GOT3 (cell line): ENCODE measurements at places on chromosomes 5 and 9.

DNA sequence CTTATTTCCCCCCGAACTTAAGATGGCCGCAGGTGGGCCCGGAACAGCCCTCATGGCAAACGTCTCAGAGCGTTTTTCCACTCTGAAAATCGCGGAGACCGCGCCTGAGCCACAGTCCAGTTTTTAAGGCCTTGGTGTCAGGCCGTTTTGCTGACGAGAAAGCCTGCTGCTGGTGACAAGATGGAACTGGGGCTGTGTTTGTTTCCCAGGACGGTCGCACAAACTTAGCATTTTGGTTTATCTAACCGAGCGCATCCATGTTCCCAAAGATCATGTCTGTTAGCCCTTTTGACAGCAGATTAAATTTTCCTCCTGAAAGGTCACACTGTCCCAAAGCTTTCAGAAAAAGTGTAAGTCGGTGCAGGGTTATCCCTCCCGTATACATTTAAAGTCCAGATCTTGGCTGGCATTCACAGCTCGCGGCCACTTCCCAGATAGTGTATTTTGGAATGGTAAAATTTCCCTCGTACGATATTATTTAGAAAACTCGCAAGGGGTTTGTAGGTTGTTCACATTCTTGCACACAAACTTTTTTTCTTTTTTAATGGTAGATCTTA, 812 bp downstream of the SREK1 start:
- DNase-seq, result no peak

- no peak for DNase-seq
Measured at GRCh38 chr9:89755821-89756220, 151.0 kb downstream of the GADD45G start.

DNA sequence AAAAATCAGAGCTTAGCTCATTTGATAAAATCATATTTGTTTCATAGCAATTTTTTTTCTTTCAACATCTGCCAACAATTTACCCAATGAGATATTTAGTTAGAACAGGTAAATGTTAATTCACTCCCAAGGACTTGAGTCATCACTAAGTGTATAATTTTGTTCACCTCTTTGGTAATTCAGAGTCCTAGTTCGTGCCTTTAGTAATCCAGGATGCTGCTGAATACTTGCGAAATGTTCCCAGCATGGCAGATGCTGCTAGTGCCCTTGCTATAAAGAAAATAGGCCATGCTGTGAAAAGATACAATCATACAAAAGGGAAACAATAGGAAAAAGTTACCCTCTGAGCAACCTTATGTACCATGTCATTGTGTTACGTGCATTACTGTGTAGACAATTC, 210.5 kb downstream of the CSNK1G3 start:
- no peak for DNase-seq

DNA sequence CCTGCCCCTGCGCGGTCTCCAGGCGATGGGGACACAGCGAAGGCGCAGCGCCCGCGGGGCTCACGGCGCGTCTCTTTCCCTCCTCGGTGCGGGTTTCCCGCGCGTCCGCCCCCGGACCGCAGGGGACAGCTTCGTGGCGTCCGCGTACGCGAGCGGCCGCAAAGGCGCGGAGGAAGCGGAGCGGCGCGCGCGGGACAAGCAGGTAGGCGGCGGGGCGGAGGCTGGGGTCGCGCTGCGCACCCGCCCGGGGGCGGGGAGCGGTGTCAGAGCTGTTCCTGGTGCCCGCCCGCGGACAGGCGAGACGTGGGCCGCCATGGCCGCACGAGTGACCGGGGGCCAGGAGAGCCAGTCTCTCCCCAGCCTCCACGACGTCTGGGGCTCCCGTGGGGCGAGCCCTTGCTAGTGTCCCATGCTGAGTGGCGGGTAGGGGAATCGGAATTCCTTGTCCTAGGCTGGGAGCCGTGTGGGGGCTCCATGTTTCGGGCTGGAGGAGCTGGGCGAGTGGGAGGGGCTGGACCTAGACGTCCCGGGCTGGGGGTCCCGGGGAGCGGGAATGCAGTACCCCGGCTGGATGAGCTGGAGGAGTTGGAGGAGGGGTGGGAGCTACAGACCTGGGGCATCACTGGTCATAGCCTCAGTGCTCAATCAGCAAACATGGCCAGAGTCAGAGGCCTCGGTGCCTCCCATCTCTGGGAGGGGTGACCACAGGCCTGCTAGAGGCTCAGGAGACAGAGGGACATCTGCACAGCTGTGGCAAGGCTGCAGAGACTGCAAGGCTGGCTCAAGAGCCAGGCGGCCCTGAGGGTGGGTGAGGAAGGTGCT, 968 bp downstream of the NKD2 start:
- no peak for DNase-seq

DNA sequence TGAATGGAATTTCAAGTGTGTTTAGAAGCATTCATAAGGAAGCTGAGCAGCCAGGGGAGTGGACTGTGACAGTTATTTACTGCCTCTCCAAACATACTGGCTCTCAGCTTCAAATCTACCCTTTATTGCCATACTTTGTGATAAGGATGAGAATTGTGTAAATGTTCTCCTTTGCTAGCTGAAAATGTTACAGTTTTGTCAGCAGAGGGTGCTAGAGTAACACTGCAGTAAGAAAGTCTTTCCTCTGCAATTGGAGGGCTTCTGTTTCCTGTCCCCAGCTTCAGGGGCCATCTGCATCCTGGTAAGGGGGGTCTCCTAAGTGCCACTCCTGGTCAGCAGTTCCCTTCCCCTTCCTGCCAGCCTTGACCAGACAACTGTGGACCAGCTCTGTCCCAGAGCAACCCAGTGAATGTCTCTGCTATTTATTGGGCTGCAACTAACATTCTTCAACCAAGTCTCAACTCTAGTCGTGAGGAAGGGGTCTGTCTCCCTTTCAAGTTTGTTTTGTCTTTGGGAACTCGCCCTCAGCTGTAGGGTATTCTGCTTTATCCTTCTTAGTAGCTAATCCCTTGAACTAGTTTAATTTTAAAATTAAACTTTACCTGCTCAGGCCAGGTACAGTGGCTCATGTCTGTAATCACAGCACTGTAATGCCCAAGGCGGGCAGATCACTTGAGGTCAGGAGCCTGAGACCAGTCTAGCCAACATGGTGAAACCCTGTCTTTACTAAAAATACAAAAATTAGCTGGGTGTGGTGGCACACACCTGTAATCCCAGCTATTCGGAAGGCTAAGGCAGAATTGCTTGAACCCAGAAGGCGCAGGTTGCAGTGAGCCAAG, 45.3 kb downstream of the RAPGEF6 start:
- DNase-seq, result no peak

DNA sequence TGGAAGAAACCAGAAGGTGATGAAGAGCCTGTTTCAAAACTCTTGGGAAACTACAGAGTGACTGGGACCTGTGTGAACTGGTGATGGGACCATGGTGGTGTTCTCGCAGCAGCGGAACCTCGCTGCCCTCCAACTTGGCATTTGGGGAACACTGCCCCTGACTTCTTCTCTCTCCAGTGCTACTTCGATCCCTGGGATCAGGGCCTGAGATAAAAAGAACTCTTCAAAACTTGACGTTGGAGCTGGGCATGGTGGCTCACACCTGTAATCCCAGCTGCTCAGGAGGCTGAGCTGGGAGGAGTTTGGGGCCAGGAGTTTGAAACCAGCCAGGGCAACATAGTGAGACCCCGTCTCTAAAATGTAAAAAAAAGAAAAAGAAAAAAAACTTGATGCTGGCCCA, 18.1 kb downstream of the PITX1 start:
- no peak for DNase-seq

DNA sequence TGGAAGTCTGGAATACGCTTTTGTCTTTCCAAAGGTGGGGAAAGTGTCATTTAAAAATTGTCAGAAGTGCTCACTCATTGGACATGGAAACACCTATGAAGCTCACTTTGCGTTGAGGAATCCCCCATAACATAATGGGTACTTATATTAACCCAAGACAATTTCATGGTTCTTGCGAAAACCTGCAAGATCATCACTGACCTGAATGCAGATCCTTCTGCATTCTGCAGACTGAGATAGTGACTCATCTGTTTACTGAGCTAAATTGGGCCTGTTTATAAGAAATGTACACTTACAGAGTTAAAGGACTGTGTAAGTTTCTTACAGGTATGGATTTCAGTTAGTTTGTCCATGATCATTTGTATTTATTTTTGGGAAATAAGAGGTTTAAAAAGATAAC, 153.0 kb downstream of the HMHB1 start:
- DNase-seq, result no peak

- DNase-seq, result no peak
Measured at GRCh38 chr5:180085837-180086236, 14.3 kb upstream of the RNF130 start.

DNA sequence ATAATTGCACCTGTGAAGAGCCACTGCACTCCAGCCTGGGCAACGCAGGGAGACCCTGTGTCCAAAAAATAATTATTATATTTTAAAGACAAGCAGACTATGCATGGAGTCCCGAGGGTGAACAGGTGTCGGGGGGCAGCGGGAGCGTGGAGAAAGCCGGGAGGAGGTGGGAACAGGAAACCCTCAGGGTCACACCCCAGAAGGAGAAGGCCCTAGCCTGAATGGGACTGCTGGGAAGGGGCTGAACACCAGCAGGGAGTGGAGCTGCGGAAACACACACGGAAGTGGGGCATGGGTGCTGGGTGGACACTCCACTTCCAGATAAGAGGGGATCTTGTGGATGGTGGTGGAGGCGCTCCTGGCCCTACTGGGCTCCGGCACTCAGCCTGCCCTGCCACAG, 12.8 kb downstream of the SURF6 start:
- no peak for DNase-seq

DNA sequence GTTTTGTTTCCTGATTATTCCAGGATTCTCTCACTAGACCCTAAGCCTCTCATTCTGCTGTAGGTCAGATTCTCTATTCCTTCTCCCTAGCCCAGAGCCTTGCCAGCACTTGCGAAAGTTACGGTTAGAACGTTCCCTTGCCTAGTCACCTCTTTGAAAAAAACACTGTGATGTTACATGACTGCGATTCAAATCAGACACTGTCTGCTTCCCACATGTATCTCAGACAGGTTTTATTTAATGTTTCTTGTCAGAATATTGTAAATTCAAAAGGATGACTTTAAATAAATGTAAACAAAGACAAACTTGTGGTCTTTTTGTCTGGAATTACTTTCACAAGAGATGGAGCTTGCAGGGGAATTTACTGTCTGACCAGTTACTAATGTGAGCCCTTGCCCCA, 116.5 kb upstream of the OTULINL start:
- DNase-seq, result no peak

- DNase-seq, result no peak
Measured at GRCh38 chr9:6833518-6834192, 75.9 kb downstream of the KDM4C start.

DNA sequence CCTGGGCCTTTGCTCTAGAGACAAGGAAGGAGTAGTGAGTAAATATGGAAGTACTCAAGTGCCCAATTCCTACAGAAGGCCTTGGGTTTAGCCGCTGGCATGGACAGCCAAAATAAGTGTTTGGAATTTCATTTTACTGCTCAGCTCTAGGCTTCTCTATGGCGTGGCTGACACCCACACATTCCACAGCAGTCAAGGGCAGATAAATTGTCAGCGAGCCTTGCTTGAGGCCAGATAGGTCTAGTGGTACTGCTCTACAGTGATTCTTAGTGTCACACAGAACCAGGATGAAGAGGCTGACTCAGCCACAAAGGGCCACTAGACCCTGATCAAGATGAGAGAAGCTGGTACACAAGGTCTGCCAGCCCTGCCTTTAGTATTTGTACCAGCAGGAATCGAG, 111.0 kb upstream of the NFIB start:
- no peak for DNase-seq

DNA sequence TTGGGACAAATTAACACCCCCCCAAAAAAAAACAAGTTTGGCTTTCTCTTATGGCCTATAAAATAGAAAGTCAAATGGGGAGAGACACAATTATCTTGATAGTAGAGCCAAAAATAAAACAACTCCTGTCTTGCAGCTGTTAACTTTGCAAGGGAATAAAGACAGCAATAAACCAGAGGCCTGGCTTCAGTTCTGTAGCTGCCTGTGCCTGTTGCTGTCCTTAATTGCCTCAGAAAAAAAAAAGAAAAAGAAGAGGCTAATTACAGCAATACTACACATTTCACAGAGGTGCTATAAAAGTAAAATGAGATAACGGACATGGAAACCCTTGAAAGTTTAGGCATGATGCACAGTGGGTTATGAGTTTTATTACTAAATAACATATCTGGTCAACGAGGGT, 170.7 kb upstream of the IRX1 start:
- no peak for DNase-seq

GRCh38 chr9:35001803-35002502, 12.4 kb downstream of the DNAJB5 start:
- DNase-seq, result no peak

DNA sequence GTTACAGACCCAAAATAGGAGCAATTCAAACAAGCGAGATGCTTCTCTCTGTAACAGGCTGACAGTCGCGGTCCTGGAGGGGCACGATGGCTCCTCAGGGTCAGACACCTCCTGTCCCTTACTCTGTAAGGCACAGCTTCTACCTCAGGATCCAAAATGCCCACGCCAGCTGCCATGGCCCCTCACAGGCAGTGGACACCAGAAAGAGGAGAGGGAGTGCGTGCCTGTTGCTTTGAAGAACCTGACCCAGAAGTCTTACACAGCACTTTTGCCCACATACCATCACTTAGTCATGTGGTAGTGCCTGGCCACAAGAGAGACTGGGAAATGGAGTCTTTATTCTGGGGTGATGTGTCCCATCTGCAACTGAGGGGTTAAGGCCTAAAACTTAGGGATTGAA, 11.6 kb upstream of the ABL1 start:
- DNase-seq, result no peak

DNA sequence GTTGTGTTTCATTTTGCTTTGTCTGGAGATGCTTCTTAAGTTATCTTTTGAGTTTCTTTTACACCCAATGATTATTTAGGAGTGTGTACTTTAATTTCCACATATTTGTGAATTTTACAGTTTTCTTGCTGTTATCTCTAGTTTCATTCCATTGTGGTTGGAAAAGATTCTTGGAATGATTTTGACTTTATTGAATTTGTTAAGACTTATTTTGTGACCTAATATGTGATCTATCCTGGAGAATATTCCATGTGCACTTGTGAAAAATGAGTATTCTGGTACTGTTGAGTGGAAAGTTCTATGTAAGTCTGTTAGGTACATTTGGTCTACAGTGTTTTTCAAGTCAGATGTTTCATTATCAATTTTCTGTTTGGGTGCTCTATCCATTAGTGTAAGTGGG, 24.4 kb upstream of the GRAMD2B start:
- DNase-seq, result no peak
